NCI-H526 treated with DMSO at 0.1 percent for 48 hours (cell line): ENCODE measurements at places on chromosomes 2 and 18.

- no peak for DNase-seq
Observed at GRCh38 chr2:133012847-133013734, 343.1 kb upstream of the LYPD1 start.

GRCh38 chr2:97840198-97840597 is 126.8 kb downstream of the ZAP70 start:
- DNase-seq, result no peak

- no peak for DNase-seq
Observed at GRCh38 chr2:149360106-149360505, 29.7 kb downstream of the LYPD6 start.

DNA sequence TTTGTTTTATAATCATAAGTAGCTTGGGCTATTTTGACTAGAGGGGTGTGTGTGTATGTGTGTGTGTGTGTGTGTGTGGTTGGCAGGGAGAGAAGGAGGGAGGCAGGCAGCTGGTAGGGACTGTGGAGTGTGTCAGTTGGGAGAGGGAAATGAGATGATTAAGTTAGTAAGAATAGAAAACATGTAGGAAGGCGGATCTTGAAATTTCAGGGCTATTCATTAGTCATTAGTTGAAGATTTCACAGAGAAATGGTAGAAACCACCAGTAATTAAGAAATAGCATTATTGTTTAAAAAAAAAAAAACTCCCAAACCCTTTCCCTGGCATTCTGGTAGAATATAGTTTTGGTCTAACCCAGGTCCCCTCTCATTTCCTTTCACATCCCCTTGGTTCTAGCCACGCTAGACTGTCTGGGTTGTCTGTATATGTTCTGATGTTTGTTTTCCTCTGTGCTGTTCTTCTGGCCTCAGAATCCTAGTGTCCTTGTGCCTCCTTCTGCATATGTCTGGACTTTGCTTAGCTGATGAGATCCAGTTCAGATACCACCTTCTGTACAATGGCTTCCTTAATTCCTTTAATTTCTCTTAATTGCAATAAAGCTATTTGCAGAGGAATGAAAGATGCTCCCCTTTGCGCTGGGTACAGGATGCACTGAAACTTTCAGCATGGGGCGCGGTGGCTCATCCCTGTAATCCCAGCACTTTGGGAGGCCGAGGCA is 161.6 kb downstream of the NEDD4L start:
- no peak for DNase-seq

- no peak for DNase-seq
Observed at GRCh38 chr2:85137156-85137555, 4.0 kb downstream of the TCF7L1 start.

- DNase-seq, result peak; percentile 50
Observed at GRCh38 chr2:171347591-171348032, 86.2 kb downstream of the METTL8 start.

DNA sequence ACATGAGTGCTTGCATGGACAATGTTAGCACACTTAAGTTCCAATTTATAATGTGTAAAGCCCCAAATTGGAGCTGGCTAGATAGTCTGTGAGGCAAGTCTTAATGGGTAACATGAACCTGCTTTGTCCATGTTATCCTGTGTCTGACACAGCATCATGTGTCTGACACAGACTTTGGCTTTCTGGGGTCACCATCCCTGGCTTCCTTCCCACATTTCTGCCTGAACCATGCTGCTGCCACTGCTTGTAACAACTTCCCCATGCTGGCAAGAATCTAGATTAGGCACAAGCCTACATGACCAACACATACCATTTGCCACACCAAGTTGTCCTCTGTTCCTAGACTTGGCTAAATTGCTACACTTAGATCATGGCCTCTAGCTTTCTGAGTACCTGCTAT is 49.8 kb upstream of the ZBTB7C start:
- DNase-seq, result no peak

- no peak for DNase-seq
Observed at GRCh38 chr2:16311521-16312440, 353.9 kb downstream of the CYRIA start.

DNA sequence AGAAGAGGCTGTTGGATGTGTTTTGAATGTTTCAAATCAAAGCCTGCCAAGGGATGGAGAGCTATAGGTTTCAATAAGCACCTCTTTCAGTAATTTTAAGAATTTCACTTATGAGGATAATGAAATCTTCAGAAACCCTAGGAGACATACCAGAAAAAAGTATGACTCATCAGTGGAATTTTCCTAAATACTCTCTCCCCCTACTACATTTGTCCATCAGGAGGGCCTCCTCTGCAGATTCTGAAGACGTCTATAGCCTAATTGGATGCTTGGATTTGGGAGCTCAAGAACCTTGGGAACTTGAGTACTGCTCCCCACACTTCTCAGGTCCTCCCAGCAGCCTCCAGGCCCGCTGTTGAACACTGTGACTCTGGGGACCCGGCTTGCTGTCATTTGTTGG is 374.3 kb downstream of the SLC4A3 start:
- no peak for DNase-seq

DNA sequence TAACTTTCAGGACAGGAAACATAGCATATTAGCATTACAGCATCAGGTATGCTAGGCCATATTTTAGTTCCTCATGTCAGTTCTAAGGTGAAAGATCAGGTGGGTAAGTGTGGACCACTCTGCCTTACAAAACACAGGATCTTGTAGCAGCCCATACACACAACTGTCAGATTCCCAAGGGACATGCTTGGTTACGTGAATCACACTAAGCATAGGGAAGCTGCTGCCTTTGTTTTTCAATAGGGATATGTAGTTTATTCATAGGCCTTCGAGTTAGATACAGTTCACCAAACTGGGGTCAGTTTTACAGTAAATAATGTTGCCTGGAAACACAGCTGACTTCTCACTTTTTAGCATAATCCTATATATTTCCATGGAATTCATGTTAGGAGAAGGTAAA is 116.1 kb upstream of the OTX1 start:
- DNase-seq, result no peak

DNA sequence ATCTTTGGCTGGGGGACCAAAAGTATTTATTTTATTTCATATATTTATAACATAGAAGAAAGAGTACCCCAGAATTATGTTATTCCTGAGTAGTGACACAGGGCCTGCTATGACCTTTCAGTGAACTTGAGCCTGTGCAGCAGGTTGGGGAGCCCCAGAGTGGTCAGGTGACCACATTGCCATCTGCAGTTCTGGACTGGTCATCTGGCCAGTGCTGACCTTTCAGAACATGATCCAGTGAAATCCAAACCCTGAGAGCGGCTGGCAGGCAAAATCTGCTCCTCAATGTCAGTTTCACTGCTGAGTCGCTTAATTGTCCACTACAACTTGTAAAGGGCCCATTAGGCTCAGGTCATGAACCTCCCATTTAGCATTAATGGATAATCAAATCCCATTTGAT is 336.7 kb upstream of the KCNH7 start:
- DNase-seq, result no peak

GRCh38 chr2:214103276-214104001 is 307.4 kb upstream of the VWC2L start:
- DNase-seq, result no peak

DNA sequence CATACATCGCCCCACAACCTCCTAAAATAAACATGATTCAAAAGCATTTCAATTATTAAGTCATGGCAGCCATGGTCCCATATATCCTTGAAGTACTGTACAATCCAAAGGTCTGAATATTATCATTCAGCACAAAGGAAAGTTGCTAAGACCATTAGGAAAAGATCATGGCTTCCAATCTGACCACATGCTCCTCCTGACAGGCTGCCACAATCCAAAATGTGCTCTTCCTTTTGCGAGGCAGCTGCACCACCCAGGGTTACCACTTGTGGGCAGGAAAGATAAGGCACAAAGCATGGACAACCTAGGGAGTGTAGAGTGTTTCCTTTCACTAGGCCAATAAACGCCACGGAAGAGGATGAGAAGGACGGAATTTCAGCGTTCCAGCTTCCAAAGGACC is 5.4 kb downstream of the BOLA3 start:
- DNase-seq, result peak; percentile 9

DNA sequence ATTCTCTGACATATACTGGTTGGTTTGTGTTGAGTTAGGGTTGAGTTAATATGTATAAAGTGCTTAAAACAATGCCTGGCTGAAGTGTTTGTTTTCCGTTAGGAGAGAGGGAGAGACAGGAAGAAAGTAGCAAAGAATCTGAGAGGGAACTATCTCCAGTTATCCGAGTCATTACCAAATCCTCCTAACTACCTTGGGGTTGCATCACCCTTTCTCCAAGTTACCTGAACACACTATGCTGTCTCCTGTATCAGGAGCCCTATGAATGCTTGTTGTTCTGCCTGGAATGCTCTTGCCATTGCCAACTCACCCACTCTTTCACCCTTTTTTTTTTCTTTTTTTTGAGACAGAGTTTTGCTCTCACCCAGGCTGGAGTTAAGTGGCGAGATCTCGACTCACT is 47.9 kb upstream of the ITGAV start:
- DNase-seq, result no peak

DNA sequence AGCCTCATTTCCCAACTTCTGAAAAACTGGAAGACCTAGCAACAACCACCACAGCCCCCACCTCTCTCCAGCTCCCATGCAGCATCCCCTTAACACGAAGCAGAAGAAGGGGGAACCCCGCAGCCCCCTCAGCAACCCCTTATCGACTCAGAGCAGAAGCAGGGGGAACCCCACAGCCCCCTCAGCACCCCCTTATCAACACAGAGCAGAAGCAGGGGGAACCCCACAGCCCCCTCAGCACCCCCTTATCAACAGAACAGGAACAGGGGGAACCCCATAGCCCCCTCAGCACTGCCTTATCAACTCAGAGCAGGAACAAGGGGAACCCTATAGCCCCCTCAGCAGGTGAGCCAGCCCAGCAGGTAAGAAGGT is 6.7 kb downstream of the SLC66A2 start:
- no peak for DNase-seq

DNA sequence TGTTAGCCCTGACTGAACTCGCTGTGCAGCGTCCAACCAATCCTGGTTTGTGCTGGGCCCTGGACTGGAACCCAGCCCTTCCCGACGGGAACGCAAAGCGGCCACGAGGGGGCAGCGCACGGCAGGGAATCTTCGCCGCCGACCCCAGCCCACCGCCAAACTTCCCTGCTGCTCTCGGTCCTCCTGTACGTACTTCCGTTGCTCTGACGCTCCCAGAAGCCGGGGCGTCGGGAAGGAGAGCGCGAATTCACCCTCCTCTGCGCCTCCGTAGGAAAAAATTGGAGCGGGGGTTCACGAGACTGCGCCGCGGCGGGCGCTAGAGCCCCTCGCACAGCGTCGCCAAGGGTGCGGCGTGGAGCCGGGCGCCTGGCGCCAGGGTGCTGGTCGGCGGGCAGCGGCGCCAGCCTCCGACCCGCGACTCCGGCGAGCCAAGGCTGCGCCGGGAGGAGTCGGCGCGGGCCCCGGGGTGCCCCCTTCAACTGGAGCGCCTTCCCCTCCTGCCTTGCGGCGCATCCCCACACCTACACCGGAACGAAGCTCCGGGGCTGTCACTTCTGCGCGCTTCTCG is 873 bp upstream of the SH3RF3 start:
- peak; percentile 24 for DNase-seq

DNA sequence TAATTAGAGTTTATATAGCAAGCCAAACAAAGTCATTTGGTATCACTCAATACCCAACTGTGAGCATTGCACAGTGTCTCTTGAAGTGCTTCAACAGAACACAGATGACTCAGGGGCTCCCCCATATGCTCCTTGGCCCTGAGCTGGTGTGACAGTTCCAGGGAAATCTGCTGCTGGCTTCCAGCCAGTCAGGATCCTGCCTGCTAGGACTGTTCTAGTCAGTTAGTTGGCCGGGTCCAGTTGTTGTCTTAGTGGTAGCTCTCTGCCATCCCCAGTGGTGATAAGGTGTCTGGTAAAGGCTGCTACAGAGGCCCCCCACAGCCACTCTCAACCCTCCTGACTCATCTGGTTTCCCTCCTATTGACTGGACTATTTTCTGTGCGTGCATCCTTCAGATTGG is 100.3 kb downstream of the IRS1 start:
- no peak for DNase-seq

GRCh38 chr18:6729247-6730091 is at the start of gene ARHGAP28:
Gene ARHGAP28, plus strand, starts transcription at chr18:6729716. Its CDS starts 106 bp downstream, at chr18:6729822.
- DNase-seq, result peak; percentile 77

DNA sequence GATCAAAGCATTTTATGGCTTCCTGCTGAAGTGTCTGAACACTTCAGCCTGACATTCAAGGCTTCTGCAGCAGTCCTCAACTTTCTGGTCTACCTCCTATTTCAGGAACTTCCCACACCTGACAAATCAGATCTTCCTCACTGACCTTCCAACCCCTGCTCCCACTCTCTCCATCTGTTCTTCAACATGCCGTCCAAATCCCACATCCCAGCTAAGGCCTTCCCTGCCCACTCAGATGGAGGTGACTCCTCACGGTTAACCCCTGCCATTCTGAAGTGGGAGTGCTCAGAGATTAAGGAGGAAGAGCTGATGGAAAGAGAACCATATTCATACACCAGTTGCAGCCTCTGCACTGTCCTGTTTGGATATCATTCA is 104.8 kb downstream of the POLR1A start:
- DNase-seq, result no peak

- DNase-seq, result peak; percentile 9
Observed at GRCh38 chr2:157194097-157194688, 63.3 kb upstream of the GALNT5 start.

- DNase-seq, result no peak
Observed at GRCh38 chr2:227324642-227324994, 433 bp upstream of the MFF start.

DNA sequence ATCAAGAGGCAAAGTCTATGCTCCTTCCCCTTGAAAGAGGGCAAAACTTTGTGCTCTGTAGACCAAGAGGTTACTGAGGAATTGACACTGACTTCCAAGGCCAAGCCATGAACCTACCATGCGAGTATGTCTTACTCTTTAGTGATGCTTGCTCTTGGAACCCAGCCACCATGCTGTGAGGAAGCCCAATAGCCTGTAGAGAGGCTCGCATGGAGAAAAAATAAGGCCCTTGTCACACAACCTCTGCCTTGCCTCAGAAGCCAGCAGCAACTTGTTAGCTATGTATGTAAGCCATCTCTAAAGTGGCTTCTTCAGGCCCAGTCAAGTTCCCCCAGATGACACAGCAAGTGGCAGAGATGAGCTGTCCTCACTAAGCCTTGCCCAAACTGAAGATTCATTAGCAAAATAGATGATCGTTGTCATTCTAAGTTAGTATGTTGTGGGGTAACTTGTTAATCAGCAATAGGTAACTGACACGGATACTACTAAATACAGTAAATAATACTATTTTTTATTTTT is 66.1 kb upstream of the RGPD5 start:
- no peak for DNase-seq

- DNase-seq, result no peak
Observed at GRCh38 chr2:173231042-173231441, 123.6 kb upstream of the CDCA7 start.

- no peak for DNase-seq
Observed at GRCh38 chr2:63189026-63189425, 138.4 kb downstream of the OTX1 start.

- no peak for DNase-seq
Observed at GRCh38 chr2:161415034-161415986, 787 bp upstream of the TBR1 start.

GRCh38 chr18:32072321-32072720 is 19.4 kb upstream of the RNF138 start:
- no peak for DNase-seq

GRCh38 chr2:227942021-227942420 is 70.6 kb downstream of the DAW1 start:
- DNase-seq, result no peak

GRCh38 chr2:171274757-171275156 is 114.1 kb upstream of the TLK1 start:
- DNase-seq, result no peak

- no peak for DNase-seq
Observed at GRCh38 chr2:204705243-204705932, 160.1 kb downstream of the PARD3B start.
